ENCODE measurements at places on chromosomes 4 and X.

GRCh38 chr4:78520808-78521226 lies 30.8 kb upstream of the ANXA3 start:
- DNase-seq: no peak

DNA sequence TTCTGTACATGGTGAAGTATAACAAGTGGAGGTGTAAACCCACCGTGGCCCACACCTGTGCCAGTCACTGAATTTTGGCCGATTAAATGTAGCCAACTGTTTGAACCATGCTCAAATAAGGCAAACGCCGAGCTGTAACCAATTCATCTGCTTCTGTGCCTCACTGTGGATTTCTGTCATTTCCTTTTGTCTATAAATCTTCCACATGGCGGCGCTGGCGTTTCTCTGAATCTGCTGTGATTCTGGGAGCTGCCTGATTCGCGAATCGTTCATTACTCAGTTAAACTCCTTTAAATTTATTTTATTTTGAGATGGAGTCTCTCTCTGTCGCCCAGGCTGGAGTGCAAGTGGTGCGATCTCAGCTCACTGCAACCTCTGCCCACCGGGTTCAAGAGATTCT lies 19.2 kb downstream of the SUPT20HL2 start:
- no peak for DNase-seq

GRCh38 chr4:71260544-71260943 lies 78.3 kb upstream of the SLC4A4 start:
- DNase-seq: no peak

DNA sequence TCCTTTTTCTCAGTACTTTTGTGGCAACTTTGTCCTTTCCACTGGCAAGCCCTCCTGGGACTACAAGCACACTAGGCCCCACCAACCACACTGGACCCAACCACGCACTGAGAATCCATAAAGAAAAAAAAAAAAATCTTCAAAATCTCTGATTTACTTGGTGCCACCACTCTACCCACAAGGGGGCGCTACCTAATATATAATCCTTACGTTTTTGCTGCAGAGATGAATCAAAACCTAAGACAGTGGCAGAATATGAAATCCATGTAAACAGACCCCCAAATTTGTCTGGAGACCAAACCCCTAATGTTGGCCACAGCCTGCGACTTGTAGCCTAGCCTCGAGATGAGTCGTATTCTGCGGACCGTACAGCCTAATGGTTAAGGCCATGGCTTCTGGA lies 63.5 kb upstream of the ARHGAP36 start:
- DNase-seq: no peak

GRCh38 chr4:121567748-121568147 lies 129.0 kb downstream of the ANXA5 start:
- DNase-seq: no peak

GRCh38 chr4:16844816-16845586 lies 53.4 kb downstream of the LDB2 start:
- no peak for DNase-seq

DNA sequence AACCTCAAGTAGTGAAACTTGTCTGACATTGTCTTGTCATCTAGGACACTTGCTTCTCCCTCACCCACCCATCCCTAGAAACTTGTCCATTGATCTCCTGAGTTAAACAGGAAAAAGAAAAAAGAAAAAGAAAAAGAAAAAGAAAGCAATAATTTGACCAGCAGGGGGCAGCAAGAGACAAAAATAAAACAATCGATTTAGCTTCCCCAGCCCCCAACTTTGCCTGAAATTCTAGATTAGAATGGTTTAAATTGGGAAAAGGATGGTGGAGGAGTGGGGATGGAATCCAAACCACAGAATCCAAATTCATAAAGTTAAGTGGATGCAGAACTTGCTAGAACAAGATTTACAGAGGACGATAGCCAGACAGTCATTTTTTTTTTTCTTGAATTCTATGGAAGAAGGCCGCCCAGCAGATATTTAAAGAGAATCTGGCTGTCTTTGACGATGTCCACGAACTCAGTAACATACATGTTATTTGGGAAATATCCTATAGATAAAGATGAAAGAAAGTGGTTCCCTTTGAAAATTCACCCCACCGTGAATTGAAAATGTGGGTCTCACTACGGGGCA lies 282.9 kb downstream of the USP46 start:
- no peak for DNase-seq

DNA sequence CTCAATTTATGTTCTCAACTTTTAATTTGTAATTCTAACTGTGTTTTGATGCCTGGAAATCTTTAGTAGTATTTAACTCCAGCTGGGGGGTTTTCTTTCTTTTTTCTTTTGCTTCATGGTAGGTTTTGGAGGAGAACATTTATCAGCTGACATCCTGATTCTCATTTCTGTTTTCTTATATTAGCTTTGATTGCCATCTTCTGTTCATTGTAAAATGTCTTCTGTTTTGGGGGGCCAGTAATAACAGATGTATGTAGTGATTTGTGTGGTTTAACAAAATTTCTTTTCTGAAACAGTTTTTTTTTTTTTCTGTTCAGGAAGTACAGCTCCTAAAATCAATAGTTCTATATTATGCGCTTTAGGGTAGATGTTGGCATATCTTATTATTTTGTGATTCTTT lies 182.2 kb downstream of the GABRB1 start:
- no peak for DNase-seq

- no peak for DNase-seq
Measured at GRCh38 chr4:105181259-105181658, 34.6 kb downstream of the TET2 start.

- DNase-seq: no peak
Measured at GRCh38 chr4:80585542-80585941, 250.0 kb downstream of the CFAP299 start.

DNA sequence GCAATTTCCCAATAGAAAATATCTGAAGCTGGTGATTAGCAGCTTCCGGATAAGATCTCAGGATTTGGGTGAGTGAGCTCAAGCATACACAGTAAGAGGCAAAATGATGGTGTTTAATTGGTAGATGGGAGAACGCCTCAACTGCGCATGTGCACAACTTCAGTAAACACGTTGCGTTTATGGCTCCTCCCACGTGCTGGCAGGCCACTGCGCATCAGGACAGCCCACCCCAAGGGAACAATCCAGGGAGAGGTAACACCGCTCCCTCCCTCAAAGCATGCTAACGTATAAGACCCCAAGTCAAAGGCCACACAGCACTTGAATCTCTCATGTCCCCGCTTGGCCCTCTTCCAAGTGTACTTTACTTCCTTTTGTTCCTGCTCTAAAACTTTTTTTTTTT lies 10.3 kb upstream of the CENPU start:
- no peak for DNase-seq

DNA sequence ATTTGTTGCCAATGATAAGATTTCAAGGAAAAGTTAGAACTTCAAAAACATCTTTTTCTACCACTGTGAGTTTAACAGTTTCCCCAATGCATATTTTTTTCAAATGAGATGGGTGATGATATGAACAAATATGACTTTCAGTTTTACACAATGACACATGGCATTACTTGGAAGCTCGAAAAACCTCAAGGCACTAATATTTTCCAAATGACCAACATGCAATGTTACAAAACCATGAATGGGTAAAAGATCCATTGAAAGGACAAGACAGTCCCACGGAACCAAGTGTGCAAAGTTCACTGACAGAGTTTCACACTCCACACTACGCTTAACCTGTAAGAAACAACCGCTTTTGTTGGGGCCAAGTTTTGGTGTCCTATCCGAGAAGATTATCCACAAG lies 84.5 kb downstream of the CD99L2 start:
- no peak for DNase-seq
